ENCODE measurements at places on chromosomes 2 and 18.
A peak's percentile ranks its signal among the peaks of the same experiment; 100 is the strongest.

- DNase-seq, result no peak
Observed at GRCh38 chr2:41399437-41400087, 648.3 kb upstream of the PKDCC start.

DNA sequence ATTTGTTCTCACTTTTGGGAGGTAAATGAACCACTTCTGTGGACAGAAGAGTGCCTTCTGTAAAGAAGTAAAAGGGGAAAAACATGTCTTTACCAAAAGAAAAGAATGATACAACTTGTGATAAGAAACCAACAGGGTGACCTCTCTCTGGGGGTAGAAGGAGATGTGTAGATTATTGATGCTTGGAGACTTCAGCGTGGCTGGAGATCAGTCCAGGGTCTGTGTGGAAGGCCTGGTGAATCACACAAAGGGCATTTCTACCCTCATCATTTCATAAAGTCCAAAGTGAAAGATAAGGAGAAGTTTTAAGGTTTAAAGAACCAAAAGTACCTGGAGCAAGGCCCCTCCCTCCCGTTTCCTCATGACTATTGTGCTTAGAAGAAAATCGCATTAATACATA, 142.5 kb downstream of the NCK2 start:
- DNase-seq, result no peak

- DNase-seq, result peak; percentile 62
Observed at GRCh38 chr18:9914584-9915290, 921 bp downstream of the VAPA start.

- no peak for DNase-seq
Observed at GRCh38 chr2:1397350-1397749, 15.9 kb upstream of the TPO start.

GRCh38 chr2:15636972-15637785, 45.5 kb downstream of the DDX1 start:
- peak; percentile 22 for DNase-seq

DNA sequence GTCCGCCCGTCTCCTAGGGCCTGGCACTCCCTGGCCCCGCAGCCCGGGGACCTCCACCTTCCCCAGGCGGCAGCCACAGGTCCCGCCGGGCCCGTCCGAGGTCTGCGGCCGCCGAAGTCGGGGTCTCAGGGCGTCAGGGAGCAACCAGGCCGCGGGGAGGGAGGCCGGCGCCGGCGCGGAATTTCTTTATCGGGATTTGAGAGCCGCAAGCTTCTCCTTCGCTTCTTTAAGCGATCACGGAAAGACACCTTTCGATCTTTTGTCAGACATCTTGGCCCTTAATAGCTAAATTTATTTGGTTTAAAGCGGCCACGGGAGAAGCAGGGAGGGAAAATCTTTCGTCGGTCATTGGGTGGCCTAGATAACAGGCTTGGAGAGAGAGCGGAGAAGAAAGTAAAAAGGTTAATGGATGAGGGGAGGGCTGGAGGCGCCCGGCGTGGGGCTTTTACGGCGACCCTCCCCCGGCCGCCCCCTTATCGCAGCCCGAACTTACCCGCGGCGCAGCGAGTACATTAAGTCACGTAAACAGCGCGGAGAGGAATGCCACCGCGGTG, 4.3 kb upstream of the GATA6 start:
- DNase-seq, result no peak

- no peak for DNase-seq
Observed at GRCh38 chr2:224432003-224432579, 30.2 kb upstream of the FAM124B start.

DNA sequence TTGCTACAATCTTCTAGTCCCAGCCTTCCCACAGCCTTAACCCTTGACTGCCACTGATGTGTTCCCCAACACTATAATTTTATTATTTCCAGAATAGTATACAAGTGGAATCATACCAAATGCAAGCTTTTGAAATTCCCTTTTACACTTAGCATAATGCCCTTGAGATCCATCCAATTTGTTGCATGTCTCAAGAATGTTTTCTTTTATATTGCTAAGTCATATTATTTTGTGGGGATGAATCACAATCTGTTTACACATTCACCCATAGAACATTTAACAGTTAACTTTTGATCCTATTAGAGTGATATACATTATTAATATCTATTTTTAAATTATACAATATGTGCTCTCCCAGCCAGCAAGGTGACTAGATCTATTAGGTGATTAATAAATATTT, 74.3 kb upstream of the KYNU start:
- DNase-seq, result no peak

- no peak for DNase-seq
Observed at GRCh38 chr2:26691881-26692278, 642 bp upstream of the KCNK3 start.

GRCh38 chr2:121196849-121197155, 88.2 kb downstream of the TFCP2L1 start:
- no peak for DNase-seq

DNA sequence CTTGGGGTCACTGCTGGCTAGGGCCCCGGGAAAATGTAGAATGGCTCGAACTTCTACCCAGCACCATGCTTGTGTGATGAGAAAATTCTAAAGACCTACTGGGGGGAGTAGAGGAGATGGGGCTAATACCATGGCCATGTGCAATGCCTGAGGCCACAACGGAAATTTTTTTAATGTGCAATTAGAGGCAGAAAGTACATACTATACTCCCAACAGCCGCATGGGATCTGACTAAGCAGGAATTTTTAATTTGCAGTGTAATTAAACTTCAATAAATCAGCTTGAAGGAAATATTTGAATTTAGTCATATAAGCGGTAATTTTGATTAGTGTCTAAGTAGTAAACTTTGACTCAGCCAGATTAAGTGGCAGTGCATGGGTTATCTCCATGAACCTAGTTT, 53.2 kb upstream of the CNGA3 start:
- DNase-seq, result no peak

DNA sequence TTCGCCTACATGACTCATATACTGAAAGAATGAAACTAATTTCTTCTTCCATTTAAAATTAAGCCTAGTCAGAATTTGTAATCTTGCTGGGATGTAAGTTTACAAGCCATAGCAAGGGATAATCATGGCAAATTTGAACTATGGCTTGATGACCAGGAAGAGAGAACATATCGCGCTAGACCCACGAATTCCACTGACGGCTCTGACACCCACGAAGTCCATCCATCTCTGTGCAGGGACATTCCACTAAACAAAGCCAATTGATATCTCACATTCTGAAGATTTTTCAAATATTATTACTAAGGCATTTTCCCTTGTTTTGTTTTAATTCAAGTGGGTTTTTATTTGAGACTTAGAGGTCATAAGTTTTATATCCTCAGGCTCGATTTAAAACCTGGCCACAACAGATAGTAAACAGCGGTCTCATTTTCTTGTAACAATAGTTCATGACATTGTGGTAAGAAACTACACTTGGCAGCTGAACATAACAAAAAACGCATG, 113.0 kb downstream of the QPCT start:
- no peak for DNase-seq

GRCh38 chr2:237496428-237496827, 9.4 kb downstream of the MLPH start:
- no peak for DNase-seq

DNA sequence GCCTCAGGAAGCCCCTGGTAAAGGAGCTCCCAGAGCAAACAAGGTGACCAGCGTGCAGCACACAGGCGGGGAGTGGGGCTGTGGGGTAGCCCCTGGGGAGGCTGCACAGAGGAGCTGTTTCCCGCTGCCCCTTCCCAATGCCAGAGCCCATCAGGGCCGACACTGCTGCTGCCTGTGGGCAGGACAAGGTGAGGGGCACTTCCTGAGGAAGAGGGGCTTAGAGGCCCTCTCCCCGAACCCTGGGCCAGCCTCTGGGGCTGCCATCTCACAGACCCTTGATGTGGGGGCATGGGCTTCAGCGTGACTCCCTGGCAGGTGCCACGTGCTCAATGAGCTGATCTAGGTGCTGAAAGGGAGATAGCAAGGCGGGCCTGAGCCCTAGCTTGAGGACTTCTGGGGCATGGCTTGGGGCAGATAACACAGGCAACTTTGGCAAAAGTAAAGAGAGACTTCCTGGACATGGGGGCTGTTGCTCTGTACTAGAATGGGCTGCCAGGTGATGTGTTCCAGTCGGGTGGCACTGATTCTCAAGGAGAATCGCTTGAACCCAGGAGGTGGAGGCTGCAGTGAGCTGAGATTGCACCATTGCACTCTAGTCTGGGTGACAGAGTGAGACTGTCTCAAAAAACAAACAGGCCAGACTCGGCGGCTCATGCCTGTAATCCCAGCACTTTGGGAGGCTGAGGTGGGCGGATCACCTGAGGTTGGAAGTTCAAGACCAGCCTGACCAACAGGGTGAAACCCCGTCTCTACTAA, 9.9 kb upstream of the KLF11 start:
- no peak for DNase-seq

GRCh38 chr2:154995361-154995760, 296.9 kb downstream of the KCNJ3 start:
- DNase-seq, result no peak

DNA sequence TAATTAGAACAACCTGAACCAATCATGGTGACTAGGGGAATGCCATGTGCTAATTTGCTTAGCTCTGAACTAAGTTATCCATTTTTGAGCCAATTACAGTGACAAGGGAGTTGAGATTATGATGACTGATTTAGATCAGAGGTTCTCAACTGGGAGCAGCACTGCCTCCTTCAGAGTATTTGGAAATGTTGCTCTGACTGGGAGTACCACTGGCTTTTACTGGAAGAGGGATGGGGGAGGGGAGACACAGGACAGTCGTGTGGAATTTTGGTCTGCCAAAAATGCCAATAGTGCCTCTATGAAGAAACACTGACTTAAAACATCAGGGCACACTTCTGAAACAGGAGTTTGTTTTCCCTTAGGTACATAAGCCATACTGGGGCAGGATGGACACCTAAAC, 48.1 kb upstream of the VPS54 start:
- DNase-seq, result no peak

GRCh38 chr18:59460072-59460420, 101.0 kb upstream of the LMAN1 start:
- DNase-seq, result no peak

- DNase-seq, result no peak
Observed at GRCh38 chr2:233112776-233113452, 52.8 kb downstream of the INPP5D start.

DNA sequence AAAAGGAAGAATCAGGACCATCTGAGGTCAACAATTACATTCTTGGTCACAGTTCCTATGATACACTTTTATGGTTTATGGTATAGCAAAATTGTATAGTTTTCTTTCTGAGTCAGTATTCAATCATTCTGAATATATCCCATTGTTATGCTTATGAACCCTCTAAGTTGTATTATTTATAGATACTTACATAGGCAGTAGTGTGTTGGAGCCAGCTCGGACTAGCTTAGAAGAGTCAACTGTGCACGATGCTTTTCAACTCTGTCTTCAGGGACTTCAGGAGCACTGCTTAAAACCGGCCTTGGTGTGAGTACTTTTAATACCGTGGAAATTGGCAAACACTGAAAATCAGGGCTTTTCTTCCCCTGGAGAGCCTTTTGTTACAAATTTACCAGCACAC, 215.7 kb downstream of the IKZF2 start:
- DNase-seq, result no peak

DNA sequence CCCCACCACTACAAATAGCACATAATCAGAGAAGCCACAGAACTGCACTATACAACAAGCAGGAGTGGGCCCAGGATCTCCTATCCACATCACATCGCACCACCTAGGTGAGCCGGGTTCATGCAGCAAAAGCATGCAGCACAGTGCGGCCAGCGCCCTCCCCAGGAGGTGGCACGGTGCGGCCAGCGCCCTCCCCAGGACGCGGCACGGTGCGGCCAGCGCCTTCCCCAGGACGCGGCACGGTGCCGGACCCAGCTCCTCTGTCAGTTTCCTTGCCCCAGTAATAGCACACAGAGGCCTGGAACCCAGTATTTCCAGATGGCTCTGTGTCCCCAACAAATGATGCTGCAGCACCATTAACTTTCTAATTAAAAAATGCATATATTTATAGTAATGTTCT, 114.1 kb downstream of the EIPR1 start:
- DNase-seq, result no peak

DNA sequence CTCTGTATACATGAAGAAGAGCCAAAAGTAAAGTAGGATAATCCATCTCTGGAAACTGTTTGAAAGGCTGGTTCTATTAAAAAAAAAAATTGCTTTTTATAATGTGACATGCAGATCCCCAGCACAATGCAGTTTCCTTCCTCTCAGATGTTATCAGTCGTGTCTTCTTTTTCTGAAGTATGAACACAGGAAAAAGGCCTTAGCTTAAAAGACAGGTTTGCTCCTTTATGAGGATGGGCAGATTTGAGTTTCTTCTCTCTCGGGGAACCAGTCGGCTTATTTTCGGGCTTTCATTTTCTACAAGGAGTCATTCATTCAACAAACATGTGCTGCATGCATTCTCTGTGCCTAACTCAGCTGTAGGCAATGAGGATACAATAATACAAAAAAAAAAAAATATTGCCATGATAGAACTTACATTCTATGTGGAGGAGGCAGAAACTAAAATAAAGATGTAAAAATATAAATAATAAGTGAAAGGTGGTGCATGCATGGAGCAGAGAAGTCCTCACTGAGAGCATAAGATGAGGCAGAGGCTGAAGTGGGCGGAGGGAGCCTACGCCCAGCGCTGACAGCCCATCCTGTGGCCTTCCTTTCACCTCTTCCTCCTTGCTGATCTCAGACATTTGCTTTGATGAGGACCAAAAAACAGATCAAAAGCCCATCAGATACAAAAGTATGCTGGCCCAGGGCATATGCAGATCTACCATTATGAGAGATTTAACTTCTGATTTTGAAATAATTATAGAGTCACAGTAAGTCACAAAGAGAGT, at the start of gene CD226:
CD226 (minus strand) TSS at position 513 of the 773 bp plus-strand sequence; CDS start at position 46, 467 bp downstream.
- DNase-seq, result no peak

- no peak for DNase-seq
Observed at GRCh38 chr2:82781176-82781915, 1677.7 kb downstream of the SUCLG1 start.

DNA sequence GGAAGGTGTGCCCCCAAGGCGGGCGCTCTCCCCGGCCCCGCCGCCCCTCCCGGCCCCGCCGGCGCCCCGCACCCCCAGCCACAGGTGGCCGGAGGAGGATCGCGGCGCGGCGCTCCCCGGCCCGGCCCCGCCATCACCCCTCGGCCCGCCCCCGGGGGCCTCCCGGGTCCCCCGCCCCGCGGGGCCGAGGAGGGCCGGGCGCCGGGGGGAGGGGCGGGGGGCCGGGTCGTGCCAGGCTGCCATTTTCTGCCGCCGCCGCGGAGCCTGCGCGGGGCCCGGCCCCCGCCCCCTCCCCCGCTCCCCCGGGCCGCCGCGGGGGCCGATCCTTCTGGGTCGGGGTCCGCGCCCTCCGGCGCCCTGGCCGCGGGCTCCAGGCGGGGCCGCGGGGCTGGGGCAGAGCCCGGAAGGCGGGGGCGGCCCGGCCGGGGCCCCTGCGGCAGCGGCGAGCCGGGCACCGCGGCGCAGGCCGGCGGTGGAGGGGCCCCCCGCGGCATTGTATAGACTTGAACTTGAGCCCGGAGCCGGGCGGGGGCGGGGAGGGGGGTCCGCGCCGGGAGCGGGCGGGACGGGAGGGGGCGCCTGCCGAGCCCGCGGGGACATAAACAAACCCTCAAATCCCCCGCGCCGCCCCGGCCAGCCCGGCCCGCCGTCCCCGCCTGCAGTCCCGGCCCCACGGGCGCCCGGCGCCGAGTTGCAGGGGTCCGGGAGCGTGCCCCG, 556 bp downstream of the DNMT3A start:
- no peak for DNase-seq

Data from stimulated activated CD4-positive, alpha-beta T cell treated with anti-CD3 and anti-CD28 coated beads, Interleukin-12 subunit alpha, Interleukin-12 subunit beta, amount 100 ng/mL, for 48 hours (primary cell).